ENCODE measurements at places on chromosomes 1 and 21. TPM values are rescaled to one million over a fixed set of nuclear protein-coding genes. Genes with fewer than 3 reads are reported as not detected.
A peak's percentile ranks its signal among the peaks of the same experiment; 100 is the strongest.

DNA sequence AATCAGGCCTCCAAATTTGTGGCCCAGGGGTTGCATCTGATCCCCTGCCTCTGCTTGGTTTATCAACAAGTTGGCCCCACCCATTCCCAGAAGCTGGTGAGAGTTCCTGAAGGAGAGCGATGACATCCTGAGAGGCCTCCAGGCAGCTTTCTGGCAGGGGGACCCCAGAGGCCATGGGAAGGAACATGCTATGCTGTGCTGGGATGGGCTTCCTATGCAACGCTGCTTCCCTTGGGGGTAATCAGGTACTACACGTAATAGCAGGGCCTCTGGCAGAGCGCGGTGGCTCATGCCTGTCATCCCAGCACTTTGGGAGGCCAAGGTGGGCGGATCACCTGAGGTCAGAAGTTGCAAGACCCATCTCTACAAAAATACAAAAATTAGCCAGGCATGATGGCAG, 8.4 kb upstream of the MTF1 start:
- DNase-seq = no peak

DNA sequence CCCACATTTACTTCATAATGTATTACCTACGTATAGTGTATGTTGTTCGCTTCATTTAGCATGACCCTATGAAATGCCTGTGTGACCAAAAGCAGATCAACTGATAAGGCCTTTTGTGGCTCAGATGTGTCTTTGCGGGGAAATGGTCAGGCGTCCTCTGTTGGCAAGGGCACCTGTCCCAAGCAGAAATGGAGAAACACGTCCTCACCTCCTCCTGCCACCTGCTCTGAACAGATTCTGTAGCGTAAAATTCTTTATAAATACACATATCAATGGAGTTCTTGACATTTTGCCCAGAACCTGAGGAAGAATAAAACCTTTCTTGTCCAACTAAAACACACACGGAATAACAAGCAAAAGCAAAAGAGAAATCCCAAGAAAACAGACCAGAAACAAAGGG, 417.9 kb downstream of the KIF26B start:
- DNase-seq = no peak

DNA sequence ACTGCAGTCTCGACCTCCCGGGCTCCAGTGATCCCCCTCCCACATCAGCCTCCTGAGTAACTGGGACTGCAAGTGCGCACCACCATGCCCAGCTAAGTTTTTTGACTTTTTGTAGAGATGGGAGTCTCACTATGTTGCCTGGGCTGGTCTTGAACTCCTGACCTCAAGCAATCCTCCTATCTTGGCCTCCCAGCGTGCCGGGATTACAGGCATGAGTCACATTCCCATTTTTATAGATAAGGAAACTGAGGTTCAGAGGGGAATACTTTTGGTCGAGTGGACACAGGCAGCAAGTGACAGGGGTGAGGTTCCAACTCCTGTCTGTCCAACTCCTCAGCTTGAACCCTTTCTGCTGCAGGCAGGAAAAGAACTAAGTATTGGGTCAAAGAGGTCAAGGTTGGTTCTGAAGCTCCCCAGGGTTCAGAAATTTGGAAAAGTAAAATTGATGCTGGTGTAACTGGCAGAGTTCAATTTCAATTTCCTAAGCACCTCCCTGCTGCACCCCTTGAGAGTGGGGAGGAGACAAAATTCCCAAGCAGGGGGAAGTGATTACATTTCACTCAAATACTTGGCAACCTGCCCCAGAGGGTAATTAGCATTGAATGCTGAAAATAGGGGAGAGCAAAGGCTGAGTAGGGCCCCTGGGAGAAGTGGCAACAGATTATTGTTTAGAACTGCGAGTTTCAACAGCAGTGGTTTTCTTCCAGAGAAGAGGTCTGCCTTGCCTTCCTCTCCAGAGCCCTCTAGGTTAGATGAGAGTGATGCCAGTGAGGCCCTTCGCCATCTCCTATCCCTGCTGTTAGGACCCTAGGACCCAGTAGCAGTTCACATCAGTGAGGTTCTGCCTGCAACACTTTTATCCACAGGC, 17.5 kb upstream of the ALPL start:
- no peak for DNase-seq

DNA sequence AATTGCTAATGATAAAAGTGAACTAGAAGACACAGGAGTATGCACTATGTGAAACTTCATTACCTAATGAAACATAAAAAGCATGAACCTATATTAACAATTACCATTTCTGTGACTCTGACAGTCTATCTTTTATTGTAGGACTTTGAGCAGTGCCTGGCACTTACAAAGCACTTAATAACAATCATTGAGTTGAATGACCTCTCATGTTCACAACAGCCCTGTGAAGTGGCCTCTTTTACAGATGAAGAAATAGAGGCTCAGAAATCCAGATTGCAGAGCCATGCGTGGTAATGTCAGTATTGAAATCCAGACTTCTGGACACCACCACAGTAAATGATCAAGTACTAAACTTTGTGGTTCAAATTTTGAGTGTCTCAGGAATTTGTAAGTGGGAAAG, 326.4 kb downstream of the NTNG1 start:
- DNase-seq = no peak

DNA sequence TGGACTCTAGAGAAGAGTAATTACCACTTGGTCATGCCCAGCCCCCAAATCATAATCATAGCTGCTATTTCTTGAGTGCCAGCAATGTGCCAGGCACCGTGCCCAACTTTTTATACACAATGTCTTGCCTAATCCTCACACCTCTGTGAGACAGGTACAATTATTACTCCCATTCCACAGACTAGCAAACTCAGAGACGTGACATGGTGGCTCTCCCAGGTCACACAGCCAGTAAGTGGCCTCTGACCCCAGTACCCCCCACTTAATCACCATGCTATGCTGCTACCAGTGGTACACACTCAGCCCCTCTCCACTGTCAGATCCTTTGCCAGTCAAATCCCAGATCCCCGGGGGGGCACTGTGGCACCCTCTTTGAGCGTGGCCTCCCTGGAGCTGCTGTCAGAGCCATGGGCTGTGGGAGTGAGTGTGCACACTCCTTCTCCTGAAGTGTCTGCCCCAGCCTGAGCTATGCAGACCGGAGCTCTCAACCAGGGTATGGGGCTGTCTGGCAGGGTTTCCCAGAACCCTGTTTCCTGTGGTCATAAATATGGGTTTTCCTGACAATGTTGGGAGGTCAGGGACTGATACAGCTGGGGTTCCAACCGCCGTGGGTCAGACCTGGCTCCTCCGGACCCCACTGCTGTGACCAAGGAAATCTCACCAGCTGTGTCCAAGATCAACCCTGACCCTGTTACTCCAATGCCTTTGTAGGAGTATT, 51.8 kb downstream of the LACTBL1 start:
- no peak for DNase-seq

GRCh38 chr1:184330875-184331274, 56.0 kb upstream of the C1orf21 start:
- no peak for DNase-seq

GRCh38 chr1:2133039-2133878, 61.3 kb downstream of the FAAP20 start:
- DNase-seq = peak; percentile 60

CD52 gene
- not detected for total RNA-seq

IQGAP3 gene
- total RNA-seq = 66.2 TPM

KPNA6 gene
- 35.5 TPM for total RNA-seq
